ENCODE measurements at places on chromosomes 5 and 9. TPM values are rescaled to one million over a fixed set of nuclear protein-coding genes. Genes with fewer than 3 reads are reported as not detected.

DNA sequence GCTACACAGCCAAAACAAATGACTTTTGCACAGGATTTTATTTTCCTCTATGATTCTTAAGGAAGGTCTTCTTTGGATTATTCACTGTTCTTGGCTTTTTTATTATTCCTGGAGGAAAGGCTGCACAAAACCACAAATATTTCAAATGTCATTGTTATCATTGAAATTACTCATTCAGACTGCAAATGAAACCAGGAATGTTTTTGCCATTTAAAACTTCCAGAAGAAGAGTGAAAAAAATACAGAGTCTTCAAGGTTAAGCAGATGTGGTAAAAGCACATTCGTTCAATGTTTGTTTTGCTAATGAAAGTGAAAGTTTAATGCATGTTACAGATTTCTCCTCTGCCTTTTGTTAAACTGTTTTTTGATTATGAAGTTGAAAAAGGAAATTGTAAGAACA lies 238.2 kb downstream of the TLE4 start:
- no peak for DNase-seq

GRCh38 chr9:9523476-9524139 lies 1089.2 kb downstream of the PTPRD start:
- no peak for DNase-seq

DNA sequence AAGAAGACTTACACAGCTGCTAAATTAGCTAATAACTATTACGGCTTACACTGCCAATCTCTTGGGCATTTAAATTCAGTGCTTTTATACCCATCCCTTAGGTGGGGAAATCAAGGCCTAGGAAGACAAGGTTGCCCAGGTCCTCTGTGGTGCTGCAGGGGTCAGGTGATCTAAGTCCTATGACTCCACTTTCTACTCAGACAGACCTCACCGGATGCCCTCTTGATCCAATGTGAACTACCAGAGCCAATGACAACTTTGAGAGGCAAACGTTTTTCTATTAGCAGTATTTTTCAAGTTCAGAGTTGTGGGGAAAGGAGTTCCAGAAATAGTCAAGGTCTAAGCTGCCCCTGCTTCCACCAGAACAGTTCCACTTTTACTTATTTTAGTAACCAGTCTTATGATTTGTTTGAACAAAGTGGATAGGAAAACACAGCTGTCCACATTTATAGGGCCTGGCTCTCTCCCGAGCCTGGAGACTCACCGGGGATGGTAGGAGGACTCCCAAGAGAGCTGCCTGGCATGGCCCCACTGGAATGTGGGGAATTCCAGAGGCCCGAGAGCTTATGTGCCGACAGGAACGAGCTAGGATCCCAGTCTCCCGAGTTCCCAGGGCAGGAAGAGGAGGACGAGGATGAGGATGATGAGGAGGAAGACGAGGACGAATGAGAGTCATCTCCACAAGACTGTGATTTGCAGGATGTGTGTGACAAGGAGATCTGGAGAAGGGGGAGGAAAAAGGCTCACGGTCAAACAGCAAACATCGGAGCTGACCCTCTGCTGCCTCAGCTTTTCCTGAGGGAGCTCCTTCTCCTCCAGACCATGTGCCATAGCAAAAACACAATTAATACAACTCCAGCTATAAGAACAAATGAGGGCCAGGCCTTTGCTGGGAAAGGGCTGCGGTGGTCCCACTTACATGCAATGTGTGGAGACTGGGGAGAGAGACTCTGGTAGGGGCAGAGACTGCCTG lies 16.7 kb downstream of the FAM193B start:
- no peak for DNase-seq

- DNase-seq: no peak
These were observed 456.7 kb downstream of the ZNF608 start for GRCh38 chr5:124289641-124290311.

DNA sequence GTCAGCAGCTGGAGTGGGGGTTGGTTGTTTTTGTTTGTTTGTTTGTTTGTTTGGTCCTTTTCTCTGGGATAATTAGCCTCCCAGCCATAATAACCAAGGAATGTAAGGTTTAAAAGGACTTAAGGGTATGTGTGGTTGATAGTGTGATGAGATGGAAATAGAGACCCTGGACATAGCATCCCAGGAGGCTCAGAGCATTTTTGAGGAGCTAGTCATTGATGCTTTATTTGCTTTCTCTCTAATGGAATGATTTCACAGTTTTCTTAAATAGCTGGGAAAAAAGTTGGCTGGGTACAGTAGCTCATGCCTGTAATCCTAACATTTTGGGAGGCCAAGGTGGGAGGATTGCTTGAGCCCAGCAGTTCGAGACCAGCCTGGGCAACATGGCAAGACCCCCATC lies 45.1 kb downstream of the TTC1 start:
- no peak for DNase-seq

- DNase-seq: no peak
These were observed 45.4 kb downstream of the ALDH1A1 start for GRCh38 chr9:72907421-72907820.

- DNase-seq: no peak
These were observed 19.8 kb downstream of the IL12B start for GRCh38 chr5:159310511-159310910.

DNA sequence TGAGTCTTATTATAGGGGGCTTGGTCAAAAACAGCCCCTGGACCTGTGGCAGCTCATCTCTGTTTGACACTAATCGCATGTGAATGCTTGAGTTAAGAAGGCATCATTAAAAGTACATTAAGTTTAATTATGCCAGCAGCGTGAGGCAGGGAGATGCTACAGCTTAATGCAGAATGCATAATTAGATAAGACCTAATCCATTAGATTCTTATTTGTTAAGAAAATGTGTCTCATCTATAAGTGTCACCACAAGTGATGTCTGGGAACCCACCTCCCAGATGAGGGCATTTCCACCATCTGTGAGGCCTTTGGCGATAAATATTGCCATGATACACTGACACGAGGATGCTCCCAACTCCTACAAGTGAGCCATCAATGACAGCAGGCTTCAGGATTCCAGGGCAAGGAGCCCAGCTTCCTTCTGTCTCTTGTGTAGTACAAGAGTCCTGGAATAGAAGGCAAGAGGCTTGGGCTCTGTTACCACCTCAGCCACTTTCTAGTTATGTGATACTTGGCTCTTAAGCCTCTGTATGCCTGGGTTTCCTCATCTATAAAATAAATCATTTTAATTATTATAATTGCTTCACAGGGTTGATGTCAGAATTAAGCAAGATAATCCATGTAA lies 202.7 kb downstream of the FAM114A2 start:
- DNase-seq: no peak

NLN gene
- 16.5 TPM for total RNA-seq

PCDHB2 gene
- 1.7 TPM for total RNA-seq

PCDHA10 gene
- 0.11 TPM for total RNA-seq

PITX1 gene
- total RNA-seq: not detected

MCTP1 gene
- total RNA-seq: 8.5 TPM

SLC1A1 gene
- 3.2 TPM for total RNA-seq

KLHL9 gene
- total RNA-seq: 12.2 TPM

Measured in Right ventricle myocardium inferior (tissue), 1 donor.